ENCODE measurements at places on chromosomes 2 and 18.

DNA sequence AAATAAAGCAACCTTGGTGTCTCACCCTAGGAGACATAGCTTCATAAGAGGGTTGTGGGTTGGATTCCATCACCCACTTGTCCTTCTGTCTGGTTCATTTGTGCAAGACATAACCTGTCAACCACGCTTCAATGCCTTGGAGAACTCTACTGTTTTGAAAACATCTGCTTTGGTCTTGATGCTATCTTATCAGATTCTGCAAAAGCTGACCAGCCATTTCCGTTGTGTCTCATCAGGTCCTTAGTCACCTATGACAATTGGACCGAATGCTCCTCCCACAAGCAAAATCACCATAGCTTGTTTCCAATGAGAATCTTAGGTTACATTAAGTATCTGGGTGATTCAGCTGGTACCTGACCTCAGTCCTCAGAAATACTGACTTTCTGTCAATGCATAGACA is 35.4 kb downstream of the STAT4 start:
- peak; percentile 9 for DNase-seq

DNA sequence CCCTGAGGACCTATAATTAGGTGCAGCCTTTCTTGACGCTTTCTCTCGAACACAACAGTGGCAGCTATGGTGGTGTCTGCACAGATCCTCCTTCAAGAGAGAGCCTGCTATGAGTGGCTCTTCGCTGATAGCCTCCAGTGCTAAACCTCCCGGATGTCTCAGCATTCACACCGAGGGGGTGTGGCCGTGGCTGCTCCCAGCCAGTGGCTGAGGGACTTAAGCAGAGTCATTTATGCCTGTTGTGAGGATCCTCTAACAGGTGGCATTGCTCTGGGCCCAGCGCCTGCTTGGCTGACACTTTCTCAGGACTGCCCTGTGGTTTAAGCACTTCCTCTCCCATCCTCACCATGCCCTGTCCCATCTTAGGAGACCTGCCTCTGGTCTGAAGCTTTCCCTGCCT is 592.0 kb upstream of the LRRTM1 start:
- no peak for DNase-seq

GRCh38 chr2:78941751-78942150 is 83.8 kb upstream of the REG3G start:
- peak; percentile 47 for DNase-seq

DNA sequence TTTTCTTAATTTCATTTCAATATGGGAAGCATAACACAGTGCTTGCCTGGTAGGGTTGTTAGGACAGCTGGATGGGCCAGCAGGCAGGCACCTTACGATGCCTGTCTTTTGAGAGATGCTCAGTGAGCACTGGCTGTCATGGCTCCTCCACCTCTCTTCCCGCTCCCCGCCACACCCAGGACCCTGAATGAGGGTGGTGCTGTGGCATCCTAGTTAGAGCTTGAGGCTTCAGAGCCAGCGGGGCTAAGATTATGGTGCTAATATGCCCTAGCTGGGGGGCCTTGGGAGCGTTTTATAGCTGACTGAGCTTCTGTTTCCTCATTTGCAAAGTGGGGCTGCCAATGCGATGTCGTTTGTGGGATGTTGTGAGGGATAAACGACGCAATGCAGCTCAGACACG is 37.7 kb downstream of the ASB1 start:
- no peak for DNase-seq

GRCh38 chr2:159712929-159713420 is 669 bp downstream of the MARCHF7 start:
- peak; percentile 25 for DNase-seq

Measured in iris pigment epithelial cell (primary cell).